ENCODE measurements at places on chromosomes 6 and 20.

DNA sequence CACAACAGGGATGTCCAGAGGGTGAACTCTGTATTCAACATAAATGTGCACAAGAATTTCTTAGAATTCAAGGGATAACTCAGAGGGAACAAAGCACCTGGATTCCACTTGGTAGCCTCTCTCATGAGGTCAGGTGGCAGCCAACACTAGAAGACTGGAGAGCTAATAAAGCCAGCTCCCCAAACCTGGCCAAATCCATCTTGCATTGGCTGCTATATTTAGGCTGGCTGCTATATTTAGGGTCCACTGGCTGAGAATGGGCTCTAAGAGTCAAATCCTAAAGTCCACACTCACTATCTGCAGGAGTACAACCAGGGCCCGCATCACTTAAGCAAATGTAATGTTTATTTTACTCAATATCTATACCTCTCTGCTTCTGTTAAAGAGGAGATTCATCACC, 20.0 kb downstream of the TBC1D7 start:
- no peak for DNase-seq

DNA sequence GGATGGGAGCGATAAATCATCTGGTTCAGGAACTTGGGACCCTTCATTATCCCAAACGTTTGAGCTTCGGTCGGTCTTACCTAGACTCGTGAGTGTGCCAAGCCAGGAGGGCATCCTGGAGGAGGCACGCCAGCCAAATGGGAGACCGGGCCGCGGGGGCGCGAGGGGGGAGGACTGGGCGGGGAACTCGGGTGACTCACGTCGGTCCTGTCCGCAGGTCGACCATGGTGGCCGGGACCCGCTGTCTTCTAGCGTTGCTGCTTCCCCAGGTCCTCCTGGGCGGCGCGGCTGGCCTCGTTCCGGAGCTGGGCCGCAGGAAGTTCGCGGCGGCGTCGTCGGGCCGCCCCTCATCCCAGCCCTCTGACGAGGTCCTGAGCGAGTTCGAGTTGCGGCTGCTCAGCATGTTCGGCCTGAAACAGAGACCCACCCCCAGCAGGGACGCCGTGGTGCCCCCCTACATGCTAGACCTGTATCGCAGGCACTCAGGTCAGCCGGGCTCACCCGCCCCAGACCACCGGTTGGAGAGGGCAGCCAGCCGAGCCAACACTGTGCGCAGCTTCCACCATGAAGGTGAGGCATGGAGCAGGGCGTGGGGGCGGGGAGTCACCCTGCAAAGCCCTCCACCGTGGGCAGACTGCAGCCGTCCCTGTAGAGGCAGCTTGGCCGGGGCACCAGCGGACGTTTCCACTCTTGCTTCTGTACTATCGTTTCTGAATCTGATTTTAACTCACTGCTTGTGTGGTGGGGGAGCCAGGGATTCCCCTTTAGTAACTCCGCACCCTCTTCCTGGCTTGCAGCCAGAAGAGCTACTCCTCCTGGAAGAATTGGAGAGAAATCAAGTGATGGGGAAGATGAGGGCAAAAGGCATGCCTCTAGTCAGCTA, 2.7 kb downstream of the BMP2 start:
- peak; percentile 52 for DNase-seq

DNA sequence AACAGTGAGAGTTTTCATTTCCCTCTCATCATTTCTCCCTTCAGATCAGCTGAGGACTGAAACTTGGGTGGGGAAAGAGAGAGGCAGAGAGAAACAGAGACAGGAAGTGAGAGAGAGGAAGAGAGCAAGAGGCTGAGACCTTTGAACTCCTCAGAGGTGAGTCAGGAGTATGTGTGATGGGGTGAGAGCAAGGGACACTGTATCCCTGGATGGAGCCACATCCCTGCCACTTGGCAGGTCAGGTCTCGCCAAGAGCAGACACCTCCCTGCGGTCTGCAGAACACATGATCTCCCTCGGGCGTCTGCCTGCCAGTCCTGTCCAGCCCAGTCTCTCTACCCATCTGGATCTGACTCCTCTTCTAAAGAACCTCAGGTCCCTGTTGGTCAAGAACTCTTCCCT, 62.7 kb upstream of the SYNDIG1 start:
- DNase-seq, result peak; percentile 20

- DNase-seq, result no peak
These were observed 13.5 kb upstream of the PNRC1 start for GRCh38 chr6:89066940-89067646.

DNA sequence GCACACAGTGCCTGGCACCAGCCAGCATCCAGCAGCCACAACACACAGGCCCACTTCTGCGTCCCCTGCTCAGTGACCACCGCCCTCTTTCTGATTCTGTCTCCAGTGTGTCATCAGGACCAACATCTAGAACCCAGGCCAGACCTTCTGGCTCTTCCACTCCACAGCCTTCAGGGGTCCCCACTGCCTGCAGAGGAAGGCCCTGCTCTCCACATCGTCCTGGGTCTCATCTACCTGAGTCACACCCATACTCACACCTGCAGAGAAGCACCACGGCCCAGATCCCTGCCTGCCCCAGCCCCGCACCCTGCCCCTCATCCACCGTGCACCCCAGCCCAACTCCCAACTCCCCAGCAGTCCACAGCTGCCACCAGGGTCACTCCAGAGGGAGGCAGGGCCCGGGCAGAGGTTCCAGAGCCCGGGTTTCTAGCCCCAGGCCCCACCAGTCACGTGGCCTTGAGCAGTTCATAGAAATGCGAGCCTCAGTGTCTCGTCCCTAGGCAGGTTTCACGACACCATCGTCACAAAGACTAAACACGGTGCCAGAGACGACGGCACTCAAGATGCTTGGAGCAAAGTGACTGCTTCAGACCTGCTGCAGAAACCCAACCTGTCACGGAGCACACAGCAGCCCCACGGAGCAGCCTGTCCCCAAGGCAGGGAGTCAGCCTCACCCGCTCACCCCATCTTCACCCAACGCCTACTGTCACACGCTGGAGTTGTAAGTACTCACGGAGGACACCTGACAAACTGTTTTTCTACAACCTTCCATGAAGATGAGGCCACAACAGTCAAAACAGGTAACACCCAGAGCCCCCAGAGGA, 16.1 kb downstream of the TAF4 start:
- no peak for DNase-seq

DNA sequence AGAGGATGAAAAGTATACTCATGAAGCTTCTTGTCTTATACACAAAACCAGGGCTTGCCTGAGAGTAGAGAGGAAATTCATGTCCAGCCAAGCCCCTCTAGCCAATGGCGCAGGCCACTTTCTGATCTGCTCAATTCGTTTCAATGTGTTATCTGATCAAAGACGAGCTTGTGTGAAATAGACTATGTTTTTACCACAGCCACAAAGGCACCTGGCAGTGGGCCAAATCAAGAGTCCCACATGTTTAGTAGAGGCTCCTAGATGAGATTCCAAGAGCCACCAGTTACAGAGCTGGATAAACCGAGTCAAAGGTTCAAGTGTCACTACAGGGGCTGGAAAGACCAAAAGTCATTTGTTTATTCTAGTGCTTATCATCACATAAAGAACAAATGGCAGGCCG, 34.9 kb downstream of the GPLD1 start:
- DNase-seq, result no peak

GRCh38 chr6:27901801-27902200, 10.4 kb downstream of the OR2B2 start:
- DNase-seq, result no peak

- DNase-seq, result peak; percentile 42
These were observed 186.7 kb downstream of the BMP2 start for GRCh38 chr20:6954219-6954618.

GRCh38 chr20:41540459-41540858, 77.7 kb downstream of the CHD6 start:
- DNase-seq, result no peak

DNA sequence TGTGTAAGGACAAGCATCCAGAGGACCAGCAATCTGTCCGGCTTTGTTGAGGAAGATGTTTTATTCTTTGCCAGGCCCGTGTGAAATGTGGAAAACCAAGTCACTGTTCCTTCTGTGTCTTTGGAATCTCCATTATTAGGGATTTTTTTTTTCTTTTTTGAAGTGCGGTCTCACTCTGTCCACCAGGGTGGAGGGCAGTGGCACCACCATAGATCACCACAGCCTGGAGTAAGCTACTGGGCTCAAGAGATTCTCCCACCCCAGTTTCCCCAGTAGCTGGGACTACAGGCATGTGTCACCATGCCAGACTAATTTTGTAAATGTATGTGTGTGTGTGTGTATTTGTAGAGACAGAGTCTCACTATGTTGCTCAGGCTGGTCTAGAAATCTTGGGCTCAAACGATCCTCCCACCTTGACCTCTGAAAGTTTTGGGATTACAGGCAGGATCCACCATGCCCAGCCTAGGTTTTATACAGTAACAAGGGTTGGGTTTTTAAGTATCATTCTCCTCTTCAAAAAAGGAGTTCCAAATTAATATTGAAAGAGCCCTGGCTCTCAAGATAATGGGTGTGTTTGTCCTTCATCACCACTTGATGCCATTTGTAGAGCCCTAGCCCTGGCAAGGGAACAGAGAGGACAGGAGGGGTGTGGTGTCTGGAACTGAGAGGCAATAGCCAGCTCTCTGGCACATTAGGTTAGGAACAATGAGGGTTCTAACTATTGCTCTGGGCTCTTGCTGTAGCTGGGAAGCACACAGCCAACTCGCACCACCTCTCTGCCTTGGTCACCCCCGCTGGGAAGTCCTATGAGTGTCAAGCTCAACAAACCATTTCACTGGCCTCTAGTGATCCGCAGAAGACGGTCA, 3.1 kb downstream of the LAMP5 start:
- DNase-seq, result no peak

DNA sequence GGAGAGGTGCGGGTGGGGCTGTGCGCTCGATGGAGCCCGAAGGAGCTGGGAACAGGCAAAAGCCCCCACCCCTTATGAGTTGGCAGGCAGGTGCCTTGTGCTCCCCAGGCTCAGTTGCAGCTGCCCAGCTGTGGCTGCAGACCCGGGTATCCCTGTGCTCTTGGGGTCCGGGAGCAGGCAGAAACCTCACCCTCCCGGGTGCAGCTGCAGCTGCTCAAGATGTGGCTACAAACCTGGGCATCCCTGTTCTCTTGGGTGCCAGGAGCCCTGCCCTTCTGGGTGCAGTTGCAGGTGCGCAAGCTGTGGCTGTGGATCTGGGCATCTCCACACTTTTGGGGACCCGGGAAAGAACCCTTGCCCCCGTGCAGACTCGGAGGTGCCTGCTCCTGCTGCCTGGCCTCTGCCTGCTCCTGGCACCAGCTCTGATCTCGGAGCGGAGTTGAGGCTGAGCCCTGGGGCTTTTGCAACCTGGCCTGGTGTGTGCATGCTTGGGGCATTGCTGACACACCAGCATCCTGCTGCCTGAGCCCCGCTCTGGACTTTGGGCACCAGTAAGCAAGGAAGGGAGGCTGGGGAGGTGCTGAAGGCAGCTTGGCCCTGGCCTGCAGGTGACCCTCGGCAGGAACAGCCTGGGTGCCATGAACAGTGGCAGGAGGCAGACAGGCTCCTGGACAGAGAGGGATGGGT, 21.6 kb downstream of the OR2J3 start:
- no peak for DNase-seq

DNA sequence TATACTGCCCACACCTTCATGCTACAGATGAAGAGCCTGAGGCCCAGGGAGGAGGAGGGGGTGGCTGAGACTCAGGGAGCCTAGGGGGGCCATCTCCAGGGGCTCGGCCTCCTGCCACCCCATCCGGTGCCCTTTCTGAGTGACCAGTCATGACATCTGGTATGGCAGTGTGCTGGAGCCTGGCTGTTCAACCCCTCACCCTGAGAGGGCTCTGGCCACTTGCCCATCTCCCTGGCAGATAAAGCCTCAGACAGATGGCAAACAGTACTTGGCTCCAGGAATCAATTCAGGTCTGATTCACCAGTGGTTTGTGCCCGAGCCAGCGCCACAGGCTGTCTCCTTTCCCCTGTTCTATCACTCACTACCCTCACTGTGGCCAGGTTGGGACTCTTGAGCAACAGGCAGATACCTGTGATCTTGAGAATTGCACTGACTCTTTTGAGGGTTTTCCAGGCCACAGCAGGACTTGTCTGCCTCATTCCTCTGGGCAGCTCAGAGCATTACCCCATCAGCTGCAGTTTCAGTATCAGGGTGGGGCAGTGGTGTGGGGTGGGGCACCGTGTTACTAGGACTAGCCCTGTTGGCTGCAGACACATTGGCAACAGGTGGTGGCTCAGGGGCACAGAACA, 22.8 kb downstream of the SRSF3 start:
- DNase-seq, result no peak

DNA sequence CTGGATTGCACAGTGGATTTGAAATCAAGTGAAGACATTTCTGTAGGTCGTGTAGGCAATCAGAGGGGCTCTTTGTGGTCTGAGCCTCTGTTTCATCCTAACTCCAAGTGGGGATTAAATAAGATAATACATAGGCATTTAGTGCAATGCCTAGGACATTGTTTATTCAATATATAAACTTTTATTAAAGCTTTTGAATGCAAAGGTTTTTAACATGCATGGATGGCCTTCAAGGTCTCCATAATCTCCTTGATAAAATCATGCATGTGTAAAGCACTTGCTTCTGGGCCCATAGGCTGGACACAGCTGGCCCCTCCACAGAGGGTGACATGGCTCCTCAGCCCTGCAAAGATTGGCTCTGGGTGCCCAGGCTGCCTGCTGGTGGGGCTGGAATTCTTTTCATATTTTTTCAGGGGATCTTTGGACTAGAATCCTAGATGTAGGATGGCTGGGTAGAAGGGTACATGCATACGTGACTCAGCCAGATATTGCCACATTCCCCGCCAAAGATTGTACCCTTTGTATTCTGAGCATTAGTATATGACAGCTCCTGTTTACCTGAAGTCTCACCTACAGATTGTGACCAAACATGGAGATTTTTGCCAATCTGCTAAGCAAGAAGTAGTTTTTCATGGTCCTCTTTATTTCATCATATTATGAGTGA, 19.0 kb upstream of the AVP start:
- DNase-seq, result no peak

GRCh38 chr6:42043787-42044475, 6.4 kb upstream of the TAF8 start:
- DNase-seq, result peak; percentile 91

DNA sequence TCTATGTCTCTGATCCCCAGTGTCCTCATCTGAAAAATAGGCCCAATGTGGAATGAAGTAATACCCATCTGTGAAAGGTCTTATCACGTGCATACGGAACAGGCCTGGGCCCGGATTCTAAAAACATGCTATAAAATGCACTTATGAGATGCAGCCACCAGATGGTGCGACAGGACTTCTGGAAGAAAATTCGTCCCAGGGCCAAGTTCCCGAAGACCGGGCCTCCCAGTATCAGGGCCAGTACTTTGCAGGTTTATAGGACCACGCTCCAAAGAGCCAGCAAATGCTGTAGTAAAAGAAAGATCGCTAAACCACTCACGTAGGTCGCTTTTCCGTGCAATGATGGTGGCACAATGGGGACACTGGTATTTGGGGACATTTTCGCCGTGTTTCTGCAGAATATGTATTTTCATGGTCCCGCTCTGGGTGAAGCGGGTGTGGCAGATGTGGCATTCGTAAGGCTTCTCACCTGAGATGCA, 10.6 kb downstream of the CTCFL start:
- DNase-seq, result peak; percentile 88

- DNase-seq, result no peak
These were observed 27.7 kb upstream of the PTPN1 start for GRCh38 chr20:50482396-50482981.

Data from choroid plexus epithelial cell (primary cell).